ENCODE measurements at places on chromosomes 2 and 18.

DNA sequence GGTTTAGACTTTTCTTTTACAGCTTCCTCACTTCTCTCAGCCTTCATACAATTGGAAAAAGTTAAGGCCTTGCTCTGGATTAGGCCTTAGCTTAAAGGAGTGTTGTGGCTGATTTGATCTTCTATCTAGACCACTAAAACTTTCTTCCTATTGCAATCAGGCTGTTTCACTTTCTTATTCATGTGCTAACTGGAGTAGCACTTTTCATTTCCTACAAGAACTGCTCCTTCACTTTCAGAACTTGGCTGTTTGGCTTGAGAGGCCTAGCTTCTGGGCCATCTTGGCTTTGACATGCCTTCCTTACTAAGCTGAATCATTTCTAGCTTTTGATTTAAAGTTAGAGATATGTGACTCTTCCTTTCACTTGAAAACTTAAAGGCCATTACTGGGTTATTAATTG, 114.3 kb downstream of the ARHGEF4 start:
- no peak for DNase-seq

DNA sequence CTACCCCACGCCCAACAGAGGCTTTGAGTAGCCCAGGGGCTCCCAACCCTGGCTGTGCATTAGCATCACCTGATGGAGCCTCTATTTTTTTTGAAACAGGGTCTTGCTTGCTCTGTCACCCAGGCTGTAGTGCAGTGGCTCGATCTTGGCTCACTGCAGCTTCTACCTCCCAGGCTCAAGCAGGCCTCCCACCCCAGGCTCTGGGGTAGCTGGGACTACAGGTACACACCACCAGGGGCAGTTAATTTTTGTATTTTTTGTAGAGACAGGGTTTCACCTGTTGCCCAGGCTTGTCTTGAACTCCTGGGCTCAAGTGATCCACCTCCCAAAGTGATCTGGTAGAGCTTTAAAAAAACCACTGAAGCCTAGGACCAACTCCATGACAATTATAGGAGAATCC, 394.8 kb upstream of the ATP5MC3 start:
- DNase-seq: no peak

- no peak for DNase-seq
Measured at GRCh38 chr2:215899141-215900074, 113.9 kb downstream of the MREG start.

GRCh38 chr2:239315308-239315707, 85.5 kb downstream of the HDAC4 start:
- no peak for DNase-seq

GRCh38 chr18:26287644-26288043, 61.4 kb downstream of the TAF4B start:
- DNase-seq: no peak

DNA sequence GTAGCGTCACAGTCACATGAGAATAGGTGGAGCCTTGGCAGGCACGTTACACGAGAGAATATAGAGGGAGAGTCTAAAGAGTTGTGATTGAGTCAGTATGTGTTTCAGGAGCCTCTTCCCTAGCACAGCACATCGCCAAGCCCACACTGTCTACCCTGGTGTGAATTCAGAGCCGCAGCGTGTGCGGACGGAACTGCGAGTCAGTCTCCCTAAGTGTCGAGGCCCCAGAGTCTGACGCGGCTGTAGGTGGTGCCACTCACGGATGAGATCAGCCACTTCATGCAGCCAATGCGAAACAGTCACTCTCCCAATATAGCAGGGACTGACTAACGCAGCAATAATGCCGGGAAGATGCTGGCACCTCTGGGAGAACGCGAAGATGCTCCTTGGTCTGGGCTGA, 587.3 kb upstream of the ID2 start:
- DNase-seq: no peak

DNA sequence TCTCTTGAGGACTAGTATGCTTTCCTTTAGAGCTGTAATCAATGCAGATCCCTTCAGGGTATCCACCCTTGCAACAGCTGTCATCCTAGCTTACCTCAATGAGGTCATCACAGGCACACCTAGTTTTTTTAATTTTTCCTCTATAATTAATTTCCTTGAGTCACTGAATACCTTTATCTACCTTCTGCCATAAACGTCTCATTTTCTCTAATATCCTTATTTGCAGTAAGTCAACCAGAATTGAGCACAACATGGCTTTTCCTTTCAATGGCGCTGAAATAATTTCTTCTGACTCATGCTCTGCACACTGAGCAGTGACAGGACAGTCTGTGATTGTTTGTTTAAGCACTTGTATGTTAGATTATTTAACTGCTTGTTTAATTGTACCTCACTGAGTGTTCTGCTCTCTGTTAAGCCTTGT, 49.4 kb downstream of the ETAA1 start:
- DNase-seq: no peak

GRCh38 chr2:11236335-11236734, 81.1 kb downstream of the SLC66A3 start:
- DNase-seq: no peak

GRCh38 chr2:18412980-18413675, 147.3 kb downstream of the RDH14 start:
- no peak for DNase-seq

GRCh38 chr2:172380436-172381274, 46.7 kb upstream of the ITGA6 start:
- no peak for DNase-seq

DNA sequence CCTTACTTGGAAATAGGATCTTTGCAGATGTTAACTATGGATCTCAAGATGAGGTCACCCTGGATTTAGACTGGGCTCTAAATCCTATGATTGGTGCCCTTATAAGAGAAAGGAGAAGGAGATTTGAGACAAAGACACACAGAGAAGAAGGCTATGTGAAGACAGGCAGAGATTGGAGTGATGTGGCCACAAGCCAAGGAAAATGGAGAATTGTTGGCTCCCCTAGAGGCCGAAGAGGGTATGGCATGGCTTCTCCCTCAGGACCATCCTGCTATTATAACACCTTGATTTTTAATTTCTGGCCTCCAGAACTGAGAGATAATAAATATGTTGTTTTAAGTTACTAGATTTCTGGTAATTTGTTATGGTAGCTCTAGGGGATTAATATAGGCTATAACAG, 7.6 kb downstream of the CYBRD1 start:
- DNase-seq: no peak

Data from stimulated activated CD8-positive, alpha-beta memory T cell treated with anti-CD3 and anti-CD28 coated beads, Interleukin-7, amount 100 ng/mL, for 48 hours (primary cell).